NCI-H2081 (cell line): ENCODE measurements at places on chromosomes 16 and 17.

- DNase-seq: no peak
These were observed 3.3 kb downstream of the CD2BP2 start for GRCh38 chr16:30351586-30352419.

- DNase-seq: no peak
These were observed 50.9 kb downstream of the B9D1 start for GRCh38 chr17:19311421-19312215.

- peak; percentile 17 for DNase-seq
These were observed 15.7 kb downstream of the RHBDF2 start for GRCh38 chr17:76485569-76485968.

DNA sequence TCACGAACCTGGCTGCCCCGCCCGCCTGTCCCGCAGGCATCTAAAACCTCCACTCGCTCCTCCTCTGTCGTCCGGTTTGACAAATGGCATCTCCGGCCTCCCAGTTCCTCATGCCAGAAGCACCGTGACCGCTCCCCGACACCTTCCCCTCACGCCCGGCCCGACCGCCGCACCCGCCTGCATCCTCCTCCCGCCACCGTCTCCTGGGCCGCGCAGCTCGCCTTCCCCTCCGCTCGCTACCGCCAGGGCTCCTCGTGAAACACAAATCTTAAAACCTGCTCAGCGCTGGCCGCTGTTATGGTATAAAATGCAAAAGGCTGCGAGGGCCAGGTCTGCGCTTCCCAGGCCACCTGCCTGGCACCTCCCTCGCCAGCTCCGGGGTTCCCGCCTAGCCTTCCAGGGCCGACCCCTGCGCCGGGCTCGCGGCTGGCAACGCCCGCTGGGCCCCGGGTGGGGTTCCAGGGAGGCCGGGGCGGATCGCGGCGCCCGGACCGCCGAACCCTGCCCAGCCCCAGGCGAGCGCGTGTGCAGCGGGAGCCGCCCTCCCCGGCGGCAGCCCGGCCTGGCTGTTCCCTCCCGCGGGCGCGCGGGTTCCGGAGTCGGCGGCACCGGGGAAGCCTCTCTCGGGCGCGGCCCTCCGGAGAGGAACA lies 488 bp downstream of the SPSB3 start:
- no peak for DNase-seq

DNA sequence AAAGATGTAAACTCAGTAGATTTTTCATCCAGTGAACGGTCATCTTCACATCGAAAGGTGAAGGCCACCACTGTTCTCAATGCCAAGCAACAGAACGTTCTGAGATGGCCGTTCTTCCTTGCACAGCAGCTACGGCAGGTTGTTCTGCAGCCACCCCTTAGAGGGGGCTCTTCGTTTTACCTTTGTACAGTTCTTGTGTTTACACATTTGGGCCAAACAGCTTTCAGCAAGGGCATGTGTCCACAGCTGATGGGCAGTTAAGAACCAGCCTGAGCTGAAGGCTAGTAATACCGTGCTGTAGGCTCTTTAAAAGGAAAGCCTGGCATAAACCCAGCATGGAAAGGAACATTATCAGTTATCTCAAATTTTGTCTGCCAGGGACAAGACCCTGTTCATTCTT lies 15.9 kb downstream of the PLD6 start:
- DNase-seq: no peak

- DNase-seq: no peak
These were observed 106.9 kb downstream of the SOCS1 start for GRCh38 chr16:11149011-11149616.

DNA sequence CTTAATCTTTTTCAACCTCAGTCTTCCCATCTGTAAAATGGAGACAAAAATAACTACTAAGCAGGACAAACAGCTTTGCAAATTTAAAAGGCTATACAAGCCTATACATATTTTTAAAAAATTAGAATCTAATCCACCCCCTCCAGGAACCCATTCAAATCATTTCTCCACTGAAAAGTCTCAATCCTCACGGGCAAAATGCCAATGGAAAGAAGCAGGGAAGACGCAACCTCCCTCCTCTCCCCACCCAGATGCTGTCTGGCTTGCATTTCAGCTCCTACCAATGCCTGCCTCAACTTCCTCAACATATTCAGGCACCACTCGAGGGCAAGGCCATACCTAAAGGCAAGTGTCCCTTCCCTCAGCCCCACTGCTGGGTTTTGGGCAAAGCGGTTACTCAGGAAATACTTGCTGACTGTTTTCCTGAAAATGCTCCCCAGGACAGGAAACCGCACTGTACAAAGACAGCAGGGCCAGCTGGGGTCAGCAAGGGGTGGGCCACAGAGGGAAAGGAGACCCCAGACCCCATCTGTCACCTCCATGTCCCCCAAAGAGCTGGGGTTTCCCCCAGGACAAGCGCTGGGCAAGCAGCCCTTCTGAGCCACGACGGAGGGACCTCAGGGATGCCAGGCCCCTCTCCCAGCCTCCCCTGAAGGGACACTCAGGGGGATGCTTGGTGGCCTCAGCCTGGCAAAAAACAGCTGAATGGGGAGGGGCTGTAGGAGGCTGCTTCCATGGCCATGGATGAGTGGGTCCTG lies 47.7 kb upstream of the DOC2B start:
- no peak for DNase-seq
